ENCODE measurements at places on chromosomes 11 and 22.

- no peak for DNase-seq
Measured at GRCh38 chr22:31603081-31603525, 58.9 kb downstream of the PISD start.

GRCh38 chr11:20238712-20239111 lies 78.4 kb upstream of the DBX1 start:
- no peak for DNase-seq

DNA sequence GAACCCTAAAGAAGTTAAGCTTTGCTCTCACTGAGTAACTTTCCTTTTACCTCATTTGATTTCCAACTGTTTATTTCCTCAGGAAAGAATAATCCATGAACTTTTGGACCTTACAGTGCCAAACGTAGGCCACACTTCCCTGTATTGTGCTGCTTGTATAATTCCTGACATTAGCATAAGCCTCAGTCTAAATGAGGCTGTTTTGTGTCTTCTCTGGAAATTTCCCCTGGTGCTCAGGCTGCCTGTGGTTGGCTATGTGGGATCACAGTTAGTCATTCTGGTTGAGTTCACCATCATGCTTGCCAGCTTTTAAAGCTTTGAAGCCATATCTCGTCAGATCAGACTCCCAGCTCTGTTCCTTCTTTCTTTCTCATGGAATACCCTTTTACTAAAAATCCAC lies 107.0 kb downstream of the FAM76B start:
- no peak for DNase-seq

GRCh38 chr11:109668973-109669634 lies 247.1 kb downstream of the C11orf87 start:
- no peak for DNase-seq

DNA sequence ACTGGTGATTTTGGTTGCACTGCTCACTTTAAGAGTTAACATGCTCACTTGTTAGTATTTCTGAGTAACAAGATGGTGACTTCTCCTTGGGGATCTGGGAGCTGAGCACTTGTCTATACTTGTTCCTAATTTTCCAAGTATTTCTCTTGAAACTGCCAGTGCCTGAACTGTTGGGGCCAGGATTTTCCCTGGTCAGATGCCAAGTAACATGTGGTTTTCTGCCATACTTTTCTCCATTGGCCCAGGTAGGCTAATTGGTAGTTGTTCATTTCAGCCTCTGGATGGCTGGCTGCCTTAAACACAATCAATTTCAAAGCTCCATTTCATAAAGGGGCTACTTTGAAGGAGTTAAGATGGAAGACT lies 35.0 kb downstream of the RNF141 start:
- no peak for DNase-seq

DNA sequence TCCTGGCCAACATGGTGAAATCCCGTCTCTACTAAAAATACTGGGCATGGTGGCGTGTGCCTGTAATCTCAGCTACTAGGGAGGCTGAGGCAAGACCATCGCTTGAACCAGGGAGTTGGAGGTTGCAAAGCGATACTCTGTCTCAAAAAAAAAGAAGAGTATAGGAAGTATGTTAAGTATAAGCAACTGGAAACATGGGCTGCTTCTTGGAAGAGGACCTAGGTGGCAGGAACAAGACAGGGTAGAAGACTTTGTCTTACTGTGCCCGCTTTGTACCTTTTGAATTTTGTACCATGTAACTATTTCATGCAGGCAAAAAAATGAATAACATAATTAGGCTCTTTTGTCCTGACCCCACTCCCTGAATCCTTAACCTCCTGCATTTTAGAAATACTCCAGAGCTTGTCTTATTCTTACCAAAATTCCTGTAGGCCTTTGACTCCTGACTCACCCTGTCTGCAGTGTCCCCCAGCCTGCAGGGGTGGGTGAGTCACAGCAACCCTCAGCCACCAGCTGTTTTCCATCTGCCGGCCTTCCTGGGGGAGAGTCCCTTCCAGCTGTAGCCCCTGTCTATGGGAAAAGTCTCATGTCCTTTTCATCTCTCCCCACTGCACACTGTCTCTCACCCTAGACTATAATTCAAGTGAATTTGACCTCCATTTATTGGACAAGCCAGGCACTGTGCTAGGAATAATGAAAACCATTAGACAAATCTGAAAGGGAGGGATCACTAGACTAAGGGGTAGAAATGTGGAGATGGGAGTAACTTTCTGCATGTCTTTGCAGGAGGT lies 41.8 kb downstream of the TXN2 start:
- no peak for DNase-seq

GRCh38 chr11:108221911-108222573 lies 396 bp downstream of the NPAT start:
- DNase-seq: no peak

- DNase-seq: no peak
Measured at GRCh38 chr11:91984033-91984584, 240.5 kb upstream of the FAT3 start.

DNA sequence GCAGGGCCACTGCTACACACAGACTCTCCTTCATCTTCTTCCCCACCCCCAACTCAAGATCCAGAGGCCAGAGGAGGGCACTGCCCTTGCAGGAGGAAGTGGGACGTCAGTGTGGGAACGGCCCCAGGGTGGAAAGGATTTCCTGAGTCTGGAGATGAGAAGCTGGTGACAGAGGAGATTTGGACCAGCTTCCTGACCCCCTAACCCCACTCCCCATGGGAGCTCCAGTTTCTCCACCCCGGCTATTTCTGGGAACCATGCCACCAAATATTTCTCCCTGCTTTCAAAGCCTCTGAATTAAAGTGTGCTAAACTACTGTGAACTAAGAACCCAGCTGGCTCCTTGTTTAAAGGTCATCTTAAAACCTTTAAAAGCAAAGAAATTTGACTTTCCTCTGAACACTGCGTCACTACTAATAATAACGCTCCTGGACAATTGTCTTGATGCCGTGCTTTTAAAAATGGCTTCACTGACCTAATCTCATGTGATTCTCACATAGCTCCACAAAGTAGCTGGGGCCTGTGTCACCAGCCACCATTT lies 46.6 kb downstream of the CWC15 start:
- no peak for DNase-seq

- no peak for DNase-seq
Measured at GRCh38 chr11:117197006-117197405, 2.2 kb upstream of the TAGLN start.

GRCh38 chr11:8219257-8220021 lies 44.2 kb downstream of the LMO1 start:
- DNase-seq: peak; percentile 18
